Renal cortical epithelial cell (primary cell): ENCODE measurements at places on chromosomes 4 and X. TPM values are rescaled to one million over a fixed set of nuclear protein-coding genes. Genes with fewer than 3 reads are reported as not detected.

- DNase-seq = no peak
Measured at GRCh38 chrX:55312655-55313054, 47.9 kb upstream of the PAGE3 start.

- DNase-seq = peak; percentile 47
Measured at GRCh38 chr4:39855909-39856512, 121.7 kb downstream of the PDS5A start.

Gene CT45A5
- total RNA-seq = not detected in 2 replicates

- DNase-seq = no peak
Measured at GRCh38 chr4:109916027-109916409, 3.3 kb downstream of the EGF start.

DNA sequence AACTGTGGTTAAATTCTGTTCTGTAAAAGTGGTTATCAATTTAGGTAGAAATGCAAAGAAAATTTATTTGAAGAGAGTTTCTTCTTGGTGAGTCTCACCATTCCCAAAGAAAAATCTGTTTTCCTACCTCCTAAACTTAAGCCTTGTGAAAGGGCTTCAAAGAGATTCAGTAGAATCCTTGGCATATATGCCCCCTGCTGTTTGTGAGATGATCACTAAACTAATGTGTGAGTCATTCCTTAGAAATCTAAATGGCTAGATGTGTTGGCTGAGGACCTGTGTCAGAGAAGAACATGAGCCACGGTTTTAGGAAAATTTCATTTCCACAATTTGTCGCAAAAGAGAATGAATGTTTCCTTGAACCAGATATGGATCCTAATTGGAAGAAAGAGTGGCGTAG lies 260.9 kb downstream of the SLC7A11 start:
- peak; percentile 63 for DNase-seq

Gene DCHS2
- under 0.01 TPM in 1 of 2 replicates, not detected in the other for total RNA-seq
